ENCODE measurements at places on chromosomes 5 and 9.

DNA sequence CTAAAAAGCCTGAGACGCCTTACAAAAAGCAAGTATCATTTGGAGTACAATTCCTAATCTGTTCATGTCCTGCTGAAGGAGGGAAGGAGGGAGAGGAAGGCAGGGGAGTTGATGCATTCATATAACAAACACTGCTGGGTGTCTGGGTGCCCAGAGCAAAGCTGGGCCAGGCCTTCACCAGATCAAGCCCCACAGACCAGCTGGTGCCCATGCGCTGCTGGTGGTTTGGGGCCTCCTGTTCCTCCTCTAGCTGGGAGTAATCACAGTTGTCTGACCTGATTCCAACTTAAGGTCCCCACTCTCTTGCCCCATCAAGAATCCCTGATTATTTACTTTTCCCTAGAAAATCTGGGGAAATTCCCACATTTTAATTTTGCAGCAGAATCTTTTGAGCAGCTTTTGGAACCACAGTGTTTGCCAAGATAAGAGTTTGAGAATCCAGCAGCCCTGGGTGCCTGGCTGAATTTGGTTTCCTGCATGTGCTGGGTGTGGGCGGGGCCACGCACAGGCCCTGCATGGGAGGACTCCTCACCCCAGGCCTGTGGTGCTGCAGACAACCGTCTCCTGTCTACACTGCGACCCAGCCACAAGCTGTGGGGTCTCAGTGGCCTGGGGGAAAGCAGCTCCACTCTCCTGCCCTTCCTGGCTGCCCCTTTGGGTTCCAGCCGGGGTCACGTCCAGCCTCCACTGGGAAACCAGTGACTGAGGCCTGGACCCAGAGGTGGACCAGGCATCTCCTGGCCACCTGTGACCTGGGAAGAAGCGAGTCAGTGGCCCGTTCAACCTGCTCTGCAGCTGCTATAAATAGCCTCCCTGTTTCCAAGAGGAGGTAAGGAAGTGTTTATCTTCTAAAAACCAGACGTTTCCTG, 47.5 kb downstream of the NEURL1B start:
- DNase-seq: no peak

GRCh38 chr9:112884101-112884500, 6.6 kb downstream of the SLC46A2 start:
- no peak for DNase-seq

- no peak for DNase-seq
Observed at GRCh38 chr5:143220748-143221251, 182.7 kb downstream of the NR3C1 start.

DNA sequence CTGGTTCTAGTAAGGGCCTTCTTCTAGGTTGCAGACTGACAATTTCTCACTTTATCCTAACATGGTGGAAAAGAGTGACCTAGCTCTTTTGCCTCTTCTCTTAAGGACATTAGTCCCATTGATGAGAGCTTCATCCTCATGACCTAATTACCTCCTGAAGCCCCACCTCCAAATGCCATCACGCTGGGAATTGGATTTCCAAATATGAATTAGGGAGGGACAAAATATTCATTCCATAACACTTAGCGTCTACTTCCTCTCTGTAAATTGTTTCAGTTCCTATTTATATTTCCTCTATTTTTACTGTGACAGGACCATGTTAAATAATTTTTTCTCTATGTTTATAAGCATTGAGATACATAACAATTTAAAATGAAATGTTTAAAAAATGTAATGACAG, 408.8 kb downstream of the CDH10 start:
- no peak for DNase-seq

- no peak for DNase-seq
Observed at GRCh38 chr5:44389090-44389822, at the start of gene FGF10. Gene FGF10 (minus strand): TSS chr5:44389420. CDS start chr5:44388682, 738 bp downstream.

- DNase-seq: no peak
Observed at GRCh38 chr5:73328640-73329039, 119.9 kb downstream of the FOXD1 start.

GRCh38 chr9:99430301-99430700, 208.2 kb downstream of the SEC61B start:
- no peak for DNase-seq

DNA sequence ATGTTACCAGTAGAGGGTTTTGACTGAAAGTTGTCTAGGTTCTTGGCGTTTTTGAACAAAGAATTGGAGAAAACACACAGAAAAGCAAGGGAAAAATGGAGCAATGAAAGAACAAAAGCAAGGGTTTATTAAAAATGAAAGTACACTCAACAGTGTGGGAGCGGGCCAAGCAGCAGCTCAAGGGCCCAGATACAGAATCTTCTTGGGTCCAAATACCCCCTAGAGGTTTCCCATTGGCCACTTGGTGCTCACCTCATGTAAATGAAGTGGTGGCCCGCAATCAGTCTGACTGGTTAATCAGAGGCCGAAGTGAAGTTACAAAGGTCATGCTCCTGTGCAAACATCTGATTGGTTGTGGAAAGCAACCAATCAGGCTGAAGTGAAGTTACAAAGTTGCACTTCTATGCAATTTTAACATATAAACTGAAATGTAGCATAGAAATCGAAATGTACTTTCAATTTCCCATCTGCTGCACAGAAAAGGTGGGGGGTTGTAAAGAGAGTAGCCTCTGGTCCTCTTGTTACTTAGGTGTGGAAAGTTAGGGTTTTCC, 1.9 kb upstream of the GM2A start:
- DNase-seq: peak; percentile 67

- no peak for DNase-seq
Observed at GRCh38 chr5:115738830-115739229, 77.6 kb downstream of the CDO1 start.

DNA sequence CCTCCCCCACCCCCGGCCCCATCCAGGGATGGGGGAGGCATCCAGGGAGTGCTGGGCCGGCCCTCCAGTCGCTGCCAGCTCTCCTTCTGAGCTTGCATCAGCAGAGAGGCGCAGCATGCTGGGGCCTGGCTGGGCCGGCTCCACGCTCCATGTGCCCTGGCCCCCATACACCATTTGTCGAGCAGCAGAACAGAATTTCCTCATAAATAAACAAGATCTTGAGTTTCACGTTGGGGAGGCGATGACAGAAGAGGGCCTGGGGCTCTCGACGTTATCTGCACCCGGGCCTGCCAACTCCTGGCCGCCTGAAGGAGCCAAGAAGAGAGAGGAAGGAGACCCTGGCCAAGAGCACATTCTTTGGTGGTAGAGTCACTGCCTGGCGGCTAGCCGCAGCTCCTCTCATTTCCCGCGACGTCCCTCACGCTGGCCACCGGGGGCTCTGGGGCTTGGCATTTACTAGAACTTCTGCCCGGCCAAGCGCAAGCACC, 177.0 kb downstream of the FGF18 start:
- no peak for DNase-seq

- DNase-seq: no peak
Observed at GRCh38 chr9:105246656-105247173, 2.3 kb downstream of the SLC44A1 start.

GRCh38 chr9:134357631-134358025, 31.4 kb downstream of the RXRA start:
- DNase-seq: no peak

DNA sequence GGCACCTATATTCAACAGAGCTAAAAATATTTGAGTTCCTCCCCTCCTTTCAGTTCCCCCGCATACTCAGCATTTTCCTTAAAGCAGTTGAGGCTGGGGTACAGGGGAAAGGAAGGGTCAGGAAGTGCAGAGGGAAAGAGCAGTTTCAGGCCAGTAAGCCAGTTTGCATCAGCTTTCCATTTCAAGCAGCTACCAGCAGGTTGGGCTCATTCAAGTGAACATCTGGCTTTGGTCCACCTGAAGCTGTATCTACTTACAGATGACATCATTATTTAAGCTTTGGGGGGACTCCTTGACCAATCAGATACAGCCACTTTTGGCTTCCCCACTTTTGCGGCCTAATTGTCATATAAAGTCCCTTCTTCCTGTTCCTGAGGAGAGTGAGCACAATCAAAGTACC, 8.2 kb upstream of the ACO1 start:
- no peak for DNase-seq

All from CD4-positive, alpha-beta T cell treated with Interleukin-21 for 1 hour (primary cell).